ENCODE measurements at places on chromosomes 12 and 14.

DNA sequence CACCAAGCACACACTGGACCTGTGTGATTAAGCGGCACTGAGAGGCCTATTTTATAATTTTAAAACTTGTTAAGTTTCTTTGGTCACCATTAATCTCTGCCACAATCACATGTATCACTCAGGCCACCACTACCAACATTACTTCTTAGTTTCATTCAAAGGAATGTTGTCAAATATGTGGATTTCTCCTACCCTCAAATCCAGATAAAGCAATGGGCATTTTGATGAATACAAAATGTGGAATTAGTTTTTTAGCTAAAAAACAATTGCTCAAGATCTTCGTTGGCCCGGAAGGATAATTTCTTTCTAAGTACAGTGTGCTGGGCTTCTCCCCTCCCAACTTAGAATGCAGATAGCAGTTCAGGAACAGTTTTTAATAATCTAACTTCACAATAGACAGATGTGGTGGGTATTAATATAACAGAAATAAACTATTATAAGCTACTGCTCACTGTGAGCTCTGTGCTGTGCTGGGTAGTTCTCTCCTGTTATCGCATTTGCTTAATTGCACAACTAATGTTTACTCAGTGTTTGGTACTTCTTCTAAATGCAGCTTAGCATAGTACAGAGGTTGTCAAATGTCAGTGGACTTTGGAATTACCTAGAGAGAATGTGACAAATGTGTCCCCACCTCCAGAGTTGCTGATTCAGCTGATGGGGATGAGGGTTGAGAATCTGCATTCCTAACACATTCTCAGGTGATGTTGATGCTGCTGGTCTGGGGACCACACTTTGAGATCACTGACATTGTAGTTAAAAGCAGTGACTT lies 266.7 kb upstream of the AMIGO2 start:
- no peak for DNase-seq

- no peak for DNase-seq
Observed at GRCh38 chr12:103673891-103674375, 86.9 kb downstream of the STAB2 start.

DNA sequence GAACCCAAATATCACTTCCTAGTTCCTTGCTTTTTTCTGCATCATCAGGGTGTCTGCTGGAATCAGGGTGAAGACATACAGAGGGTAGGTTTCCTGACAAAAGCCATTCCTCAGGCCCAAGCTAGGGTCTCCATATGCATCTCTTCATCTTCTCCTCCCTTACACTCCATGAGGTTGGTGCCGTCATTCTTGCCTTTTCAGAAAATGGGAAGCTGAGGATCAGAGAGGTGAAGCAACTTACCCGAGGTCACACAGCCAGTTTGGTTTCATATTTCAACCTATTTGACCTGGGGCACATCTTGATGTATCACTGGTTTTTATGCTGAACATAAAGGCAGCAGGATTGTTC lies 7.3 kb upstream of the FAM222A start:
- no peak for DNase-seq

- DNase-seq, result no peak
Observed at GRCh38 chr14:60722107-60722356, 2.1 kb downstream of the SIX4 start.

DNA sequence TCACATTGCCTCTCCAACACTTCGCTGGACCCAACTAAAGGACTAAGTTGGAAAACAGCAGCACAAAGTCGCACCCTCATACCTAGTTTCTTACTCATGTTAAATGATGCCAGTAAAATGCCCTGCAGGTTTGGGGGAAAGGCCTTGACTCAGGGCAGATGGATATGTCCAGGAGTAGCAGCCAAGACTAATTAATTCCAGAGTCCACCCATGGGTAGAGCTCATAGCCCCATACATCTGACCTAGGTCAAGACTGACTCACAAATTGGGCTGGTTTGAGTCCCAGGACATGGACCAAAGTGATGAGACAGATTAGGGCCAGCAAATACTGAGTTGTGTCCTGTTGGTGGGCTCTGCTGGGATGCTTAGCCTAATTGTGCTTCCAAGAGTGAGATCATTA lies 224.0 kb upstream of the BTG1 start:
- no peak for DNase-seq

GRCh38 chr14:73244541-73245290 lies 7.4 kb downstream of the PAPLN start:
- DNase-seq, result no peak

- no peak for DNase-seq
Observed at GRCh38 chr12:88132392-88132791, 9.5 kb downstream of the CEP290 start.

- peak; percentile 91 for DNase-seq
Observed at GRCh38 chr12:122895704-122896636, at the start of gene VPS37B. Gene VPS37B, minus strand, starts transcription at chr12:122896124. Its CDS starts 62 bp downstream, at chr12:122896062.

GRCh38 chr12:124499190-124499753 lies 68.1 kb downstream of the NCOR2 start:
- no peak for DNase-seq

GRCh38 chr12:26188127-26188526 lies 7.2 kb upstream of the SSPN start:
- no peak for DNase-seq

GRCh38 chr12:53105256-53105655 lies 2.0 kb downstream of the SOAT2 start:
- DNase-seq, result no peak

DNA sequence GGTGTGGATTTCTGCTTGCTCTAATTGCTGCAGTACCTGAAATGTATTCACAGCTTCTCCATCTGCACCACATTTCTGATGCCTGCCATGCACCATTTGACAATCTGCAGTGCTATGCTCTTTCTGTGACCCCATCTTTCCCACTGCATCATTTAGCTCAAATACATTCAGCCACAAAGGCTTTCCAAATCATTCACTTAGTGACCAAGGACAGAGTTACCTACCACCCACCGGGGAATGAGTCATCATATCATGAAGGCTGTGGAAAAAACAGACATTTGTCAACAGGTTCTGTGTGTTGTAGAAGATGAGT lies 465.5 kb upstream of the ATP2B1 start:
- no peak for DNase-seq

DNA sequence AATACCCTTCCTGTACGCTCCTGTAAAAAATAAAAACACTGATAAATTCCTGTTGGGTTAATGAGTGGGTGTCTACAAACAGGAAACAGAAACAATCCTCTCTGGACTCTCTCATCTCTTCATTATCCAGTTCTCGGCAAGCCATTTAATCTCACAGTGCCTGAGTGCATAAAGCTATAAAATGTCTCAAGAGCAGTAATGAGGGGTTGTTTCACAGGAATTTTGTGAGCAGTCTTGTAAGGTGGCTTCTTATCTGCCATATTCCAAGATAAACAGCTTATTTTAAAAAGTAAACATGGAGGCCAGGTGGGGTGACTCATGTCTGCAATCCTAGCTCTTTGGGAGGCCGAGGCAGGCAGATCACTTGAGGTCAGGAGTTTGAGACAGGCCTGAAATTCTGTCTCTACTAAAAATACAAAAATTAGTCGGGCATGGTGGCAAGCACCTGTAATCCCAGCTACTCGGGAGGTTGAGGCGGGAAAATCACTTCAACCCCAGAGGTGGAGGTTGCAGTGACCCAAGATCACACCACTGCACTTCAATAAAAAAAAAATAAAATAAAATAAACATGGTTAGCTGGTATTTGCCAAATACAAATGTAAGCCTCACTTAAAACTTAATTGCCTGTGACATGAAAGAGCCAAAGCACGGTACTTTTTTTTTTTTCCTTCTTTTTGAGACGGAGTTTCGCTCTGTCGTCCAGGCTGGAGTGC lies 54.0 kb downstream of the CLIP1 start:
- DNase-seq, result no peak

DNA sequence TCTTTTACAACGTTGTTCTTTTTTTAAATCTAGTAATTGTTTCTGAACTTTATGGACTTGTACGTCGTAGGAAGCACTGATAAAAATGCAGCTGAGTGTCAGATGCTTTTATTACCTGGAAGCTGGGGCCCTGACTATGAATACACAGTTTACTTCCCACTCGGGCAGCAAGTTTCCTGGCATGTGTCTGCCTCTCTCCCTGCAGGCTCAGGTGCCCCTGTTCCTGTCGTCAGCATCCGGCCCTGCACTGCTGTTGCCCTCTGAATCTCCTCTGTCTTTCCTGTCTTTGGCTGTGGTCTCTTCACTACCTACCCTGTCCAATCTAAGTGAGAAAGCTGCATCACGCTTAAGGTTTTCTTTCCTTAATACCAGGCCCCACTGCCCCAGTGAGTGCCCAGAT lies 75.8 kb downstream of the PELI2 start:
- no peak for DNase-seq

- DNase-seq, result no peak
Observed at GRCh38 chr12:88266806-88267360, 124.8 kb downstream of the TMTC3 start.

GRCh38 chr14:91232052-91232451 lies 12.5 kb downstream of the GPR68 start:
- no peak for DNase-seq

DNA sequence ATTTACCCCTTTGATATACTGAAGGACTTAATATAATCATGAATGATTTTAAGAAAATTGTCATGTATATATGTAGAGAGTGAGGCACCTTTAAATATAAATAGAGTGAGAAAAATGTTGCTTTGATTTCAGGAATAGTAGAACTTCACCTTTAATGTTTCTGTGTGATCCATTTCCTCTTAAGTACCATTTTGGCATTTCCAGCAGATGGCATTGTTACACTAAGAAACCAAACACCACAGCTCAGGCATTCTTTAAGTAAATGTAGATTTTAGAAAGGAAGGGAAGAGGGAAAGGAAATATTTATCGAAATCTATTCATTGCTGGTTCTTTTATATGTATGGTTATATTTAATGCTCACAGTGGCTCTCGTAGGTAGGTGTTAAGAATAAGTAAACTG lies 556.7 kb upstream of the FBXO33 start:
- no peak for DNase-seq

- DNase-seq, result no peak
Observed at GRCh38 chr14:87864356-87865270, 128.4 kb downstream of the GALC start.

- DNase-seq, result no peak
Observed at GRCh38 chr12:108190529-108190928, 61.4 kb downstream of the WSCD2 start.

DNA sequence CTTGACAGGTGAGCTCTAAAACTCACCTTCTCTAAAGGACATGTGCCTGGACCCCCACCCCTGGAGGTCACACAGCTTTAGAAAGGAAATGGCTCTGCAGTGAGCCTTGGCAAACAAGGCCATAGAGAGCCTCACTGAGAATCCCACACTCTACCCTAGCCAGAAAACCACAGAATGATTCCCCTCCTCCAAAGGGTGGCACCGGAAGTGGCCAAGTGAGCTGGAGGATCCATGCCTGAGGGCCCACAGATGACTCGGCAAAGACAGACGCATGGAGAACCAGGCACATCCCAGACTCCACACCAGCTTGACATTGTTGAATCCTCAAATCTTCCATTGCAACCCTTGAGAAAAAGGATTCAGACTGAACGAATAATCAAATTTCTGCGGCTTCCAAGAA lies 54.2 kb upstream of the PTHLH start:
- no peak for DNase-seq

- no peak for DNase-seq
Observed at GRCh38 chr12:110033888-110034287, 14.4 kb downstream of the C12orf76 start.

DNA sequence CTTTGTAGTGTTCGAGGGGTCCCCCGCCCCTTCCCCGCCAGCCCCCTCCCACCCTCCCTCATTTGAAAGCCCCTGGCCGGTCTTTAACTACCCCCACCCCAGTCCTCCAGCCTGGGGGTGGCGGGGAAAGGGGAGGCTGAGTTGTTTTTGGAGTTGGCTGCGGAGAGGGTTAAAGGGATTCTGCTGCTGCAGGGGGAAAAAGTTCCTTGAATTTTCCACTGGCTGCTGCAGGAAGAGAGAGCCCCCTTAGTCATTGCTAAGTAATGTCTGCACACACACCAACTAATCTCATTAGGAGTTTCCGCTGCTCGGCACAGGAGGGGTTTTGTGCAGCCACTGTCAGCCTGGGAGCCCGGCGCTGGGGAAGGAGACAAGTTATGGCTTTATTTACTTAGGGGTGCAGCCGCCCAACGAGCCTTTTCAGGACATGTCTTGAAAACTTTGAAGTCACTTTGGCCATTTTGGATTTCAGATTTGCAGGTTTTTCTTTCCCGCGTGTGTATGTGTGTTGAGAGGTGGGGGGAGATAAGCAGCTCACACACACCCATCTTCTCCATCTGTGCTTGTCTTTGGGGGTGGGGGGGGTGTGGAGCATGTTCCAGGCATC lies 1.8 kb downstream of the ELK3 start:
- DNase-seq, result peak; percentile 39

- no peak for DNase-seq
Observed at GRCh38 chr12:113083863-113084435, 27.4 kb downstream of the DTX1 start.

- no peak for DNase-seq
Observed at GRCh38 chr14:77037215-77037937, 8.9 kb upstream of the IRF2BPL start.

DNA sequence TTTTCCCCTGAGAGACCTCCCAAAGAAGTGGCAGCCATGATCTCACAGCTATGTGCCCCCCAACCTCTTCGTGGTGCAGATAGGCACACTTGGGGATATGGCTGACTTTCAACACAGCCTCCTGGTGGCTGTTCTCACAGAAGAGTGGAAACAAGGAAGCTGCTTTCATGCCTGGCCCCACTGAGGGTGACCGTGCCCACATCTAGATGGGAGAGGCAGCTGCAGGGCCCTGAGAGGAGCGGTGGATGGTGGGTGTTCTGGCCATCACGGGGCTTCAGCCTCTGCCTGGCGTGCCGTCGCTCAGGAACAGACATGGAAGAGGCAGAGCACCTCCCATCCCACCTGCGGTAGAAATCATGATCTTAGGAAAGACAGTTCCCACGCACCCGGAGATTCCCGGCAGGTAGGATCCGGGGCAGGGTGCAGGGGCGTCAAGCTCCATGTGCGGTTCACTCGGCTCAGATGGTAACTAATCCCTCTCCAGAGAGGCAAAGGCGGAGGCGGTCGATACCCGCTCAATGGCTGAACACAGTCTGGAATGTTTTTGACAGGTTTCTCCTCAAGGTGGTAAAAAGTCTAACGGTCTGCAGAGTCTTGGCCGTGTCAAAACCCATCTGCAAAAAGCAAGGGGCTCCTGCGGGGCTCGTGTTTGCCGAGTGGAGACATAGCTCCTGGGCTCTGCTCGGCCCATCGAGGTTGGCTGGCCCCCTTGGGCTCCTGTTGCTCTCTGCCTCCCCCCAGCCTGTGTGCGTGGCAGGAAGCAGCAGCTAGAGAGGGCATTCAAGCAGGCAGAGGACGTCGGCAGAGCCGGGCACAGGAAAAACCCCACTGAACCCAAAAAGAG lies 225.2 kb upstream of the RTL1 start:
- DNase-seq, result no peak

GRCh38 chr12:81570234-81570633 lies 188.9 kb downstream of the PPFIA2 start:
- no peak for DNase-seq

DNA sequence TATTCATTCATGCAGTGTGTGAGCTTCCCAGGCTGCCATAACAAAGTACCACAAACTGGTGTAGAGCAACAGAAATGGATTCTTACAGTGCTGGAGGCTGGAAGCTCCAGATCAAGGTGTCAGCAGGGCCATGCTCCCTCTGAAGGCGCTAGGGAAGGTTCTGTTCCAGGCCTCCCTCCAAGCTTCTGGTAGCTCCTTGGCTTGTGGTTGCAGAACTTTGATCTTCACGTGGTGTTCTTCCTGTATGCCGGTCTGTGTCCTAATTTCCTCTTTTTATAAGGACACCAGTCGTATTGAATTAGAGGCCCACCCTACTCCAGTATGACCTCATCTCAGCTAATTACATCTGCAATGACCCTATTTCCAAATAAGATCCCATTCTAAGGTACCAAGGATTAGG lies 3.1 kb downstream of the OTUB2 start:
- DNase-seq, result no peak
